ENCODE measurements at places on chromosomes 13 and 19. TPM values are rescaled to one million over a fixed set of nuclear protein-coding genes. Genes with fewer than 3 reads are reported as not detected.
A peak's percentile ranks its signal among the peaks of the same experiment; 100 is the strongest.

DNA sequence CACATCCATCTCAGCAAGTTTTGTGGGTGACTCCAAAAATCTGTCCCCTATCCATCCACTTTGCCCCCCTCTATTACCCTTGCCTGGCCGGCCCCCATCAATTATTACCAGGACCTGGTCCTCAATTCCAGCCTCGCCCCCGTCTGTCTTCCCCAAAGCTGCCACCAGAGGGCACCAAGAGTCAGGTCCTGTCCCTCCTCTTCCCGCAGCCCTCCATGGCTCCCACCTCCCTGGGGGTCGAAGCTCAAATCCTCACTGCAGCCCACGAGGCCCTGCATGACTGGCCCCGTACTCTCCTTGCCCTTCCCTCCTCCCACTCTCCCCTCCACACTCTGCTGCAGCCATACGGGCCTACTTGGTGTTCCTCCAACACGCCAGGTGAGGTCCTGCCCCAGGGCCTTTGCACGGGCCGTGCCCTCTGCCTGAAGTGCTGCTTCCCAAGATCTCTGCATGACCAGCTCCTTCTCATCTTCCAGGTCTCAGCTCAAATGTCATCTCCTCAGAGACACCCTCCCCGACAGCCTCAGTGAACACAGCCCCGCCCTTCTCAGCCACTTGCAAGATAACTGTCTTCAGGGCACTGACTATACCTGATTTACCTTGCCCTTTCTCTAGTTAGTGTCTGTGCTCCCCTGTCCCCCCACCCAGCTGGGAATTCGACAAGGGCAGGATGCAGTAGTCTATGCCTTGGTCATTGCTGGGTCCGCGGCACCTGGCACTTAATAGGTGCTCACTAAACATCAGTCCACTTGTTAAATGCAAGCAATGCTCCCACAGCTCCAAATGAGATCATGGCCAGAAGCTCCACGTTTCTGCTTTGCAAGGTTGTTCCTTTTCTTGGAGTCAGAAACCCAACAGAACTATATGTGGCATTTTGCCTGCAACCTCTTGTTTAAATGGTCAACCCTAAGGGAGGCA, 16.8 kb upstream of the SEMA6B start:
- DNase-seq = peak; percentile 34

DNA sequence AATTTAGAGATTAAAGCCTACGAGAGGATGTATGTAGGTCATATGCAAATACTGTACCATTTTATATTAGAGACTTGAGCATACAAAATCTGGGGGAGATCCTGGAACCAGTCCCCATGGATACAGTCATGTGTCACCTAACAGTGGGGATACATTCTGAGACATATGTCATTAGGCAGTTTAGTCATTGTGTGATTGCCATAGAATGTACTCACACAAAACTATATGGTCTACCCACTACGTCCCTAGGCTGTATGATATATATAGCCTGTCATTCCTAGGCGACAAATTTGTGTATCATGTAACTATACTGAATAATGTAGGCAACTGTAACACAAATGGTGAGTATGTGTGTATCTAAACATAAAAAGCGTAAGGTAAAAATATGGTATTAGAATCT, 62.8 kb downstream of the WDFY2 start:
- no peak for DNase-seq

- DNase-seq = no peak
Measured at GRCh38 chr13:72435251-72435650, 292.2 kb downstream of the MZT1 start.

DNA sequence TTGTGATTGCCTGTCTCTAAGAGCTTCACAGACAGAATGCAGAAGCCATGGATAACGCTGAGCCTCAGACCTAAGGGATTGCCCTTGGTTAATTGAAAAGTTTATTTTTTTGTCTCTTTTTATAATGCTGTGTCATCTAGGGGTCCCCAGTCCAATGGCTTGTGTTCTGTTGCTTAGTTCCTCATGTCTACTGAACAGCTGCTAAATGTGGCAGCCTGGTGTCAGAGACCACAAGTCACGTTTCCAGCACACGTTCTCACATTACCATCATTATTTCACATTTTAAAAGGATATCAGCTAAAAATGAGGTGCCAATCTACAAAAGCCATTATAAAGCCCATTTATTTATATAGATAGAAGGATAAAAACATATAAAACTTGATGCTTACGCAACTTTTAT, 1362.0 kb downstream of the PCDH9 start:
- DNase-seq = no peak

DNA sequence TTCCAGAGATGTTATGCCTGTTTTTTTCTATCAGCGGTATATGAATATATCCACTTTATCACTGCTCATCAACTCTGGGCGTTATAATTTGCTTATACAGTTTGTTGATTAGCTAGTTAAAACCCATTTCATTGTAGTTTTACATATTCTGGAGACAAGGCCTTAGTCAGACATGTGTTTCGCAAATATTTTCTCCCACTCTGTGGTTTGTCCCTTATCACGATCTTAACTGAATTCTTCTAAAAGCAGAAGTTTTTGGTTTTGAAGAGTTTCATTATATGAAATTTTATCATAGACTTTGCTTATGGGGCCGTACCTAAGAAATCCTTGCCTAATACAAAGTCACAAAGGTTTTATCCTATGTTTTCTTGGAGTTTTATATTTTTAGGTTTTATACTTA, 84.6 kb downstream of the FRY start:
- no peak for DNase-seq

The PSG7 gene
- 0.29 TPM for total RNA-seq

DNA sequence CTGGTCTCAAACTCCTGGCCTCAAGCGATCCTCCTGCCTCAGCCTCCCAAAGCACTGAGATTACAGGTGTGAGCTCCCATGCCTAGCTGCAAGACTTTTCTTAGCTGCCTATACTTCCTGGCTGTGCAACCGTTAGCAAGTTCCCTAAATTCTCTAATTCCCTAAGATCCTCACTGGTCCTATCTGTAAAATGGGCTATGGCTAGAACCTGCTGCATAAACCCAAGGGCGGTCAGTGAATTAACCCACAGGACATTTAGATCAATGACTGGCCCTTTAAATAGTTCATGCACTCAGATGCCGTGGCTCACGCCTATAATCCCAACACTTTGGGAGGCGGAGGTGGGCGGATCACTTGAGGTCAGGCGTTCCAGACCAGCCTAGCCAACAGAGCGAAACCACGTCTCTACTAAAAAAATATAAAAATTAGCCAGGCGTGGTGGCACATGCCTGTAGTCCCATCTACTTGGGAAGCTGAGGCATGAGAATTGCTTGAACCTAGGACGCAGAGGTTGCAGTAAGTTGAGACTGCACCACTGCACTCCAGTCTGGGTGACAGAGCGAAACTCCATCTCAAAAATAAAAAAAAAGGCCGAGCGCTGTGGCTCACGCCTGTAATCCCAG, 4.1 kb upstream of the C19orf53 start:
- DNase-seq = no peak

GRCh38 chr13:111007209-111007608, 92.3 kb upstream of the ANKRD10 start:
- no peak for DNase-seq

The STOML3 gene
- total RNA-seq = not detected

The POLR1G gene
- total RNA-seq = 5.9 TPM

The ZNF177 gene
- total RNA-seq = not detected

- peak; percentile 67 for DNase-seq
Measured at GRCh38 chr13:42048684-42049453, 421 bp downstream of the DGKH start.

The OR7A5 gene
- 2.9 TPM for total RNA-seq

The CLEC4G gene
- total RNA-seq = not detected

The ZFR2 gene
- 0.13 TPM for total RNA-seq

- DNase-seq = no peak
Measured at GRCh38 chr19:45842198-45842597, 20.7 kb downstream of the SYMPK start.

- no peak for DNase-seq
Measured at GRCh38 chr19:41933693-41934426, 5.6 kb upstream of the ERFL start.

DNA sequence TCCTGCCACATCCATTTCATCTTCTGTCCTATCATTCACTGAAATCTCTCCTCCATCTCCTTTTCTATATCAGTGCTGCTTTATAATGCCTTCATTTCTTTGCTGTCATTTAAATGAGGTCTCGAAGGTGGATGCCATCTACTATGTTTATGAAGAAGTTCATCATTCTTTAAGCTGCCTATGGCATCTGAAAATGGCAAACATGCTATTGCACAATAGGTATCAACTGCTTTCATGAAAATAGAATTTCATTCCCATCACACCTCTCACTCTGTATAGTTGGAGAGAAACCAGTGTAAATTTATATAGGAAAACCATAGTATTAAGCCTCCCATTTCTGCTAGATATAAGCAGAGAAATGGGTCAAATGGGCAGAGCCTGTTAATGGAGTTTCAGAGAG, 100.2 kb downstream of the FGF9 start:
- DNase-seq = no peak

The DAND5 gene
- total RNA-seq = not detected

DNA sequence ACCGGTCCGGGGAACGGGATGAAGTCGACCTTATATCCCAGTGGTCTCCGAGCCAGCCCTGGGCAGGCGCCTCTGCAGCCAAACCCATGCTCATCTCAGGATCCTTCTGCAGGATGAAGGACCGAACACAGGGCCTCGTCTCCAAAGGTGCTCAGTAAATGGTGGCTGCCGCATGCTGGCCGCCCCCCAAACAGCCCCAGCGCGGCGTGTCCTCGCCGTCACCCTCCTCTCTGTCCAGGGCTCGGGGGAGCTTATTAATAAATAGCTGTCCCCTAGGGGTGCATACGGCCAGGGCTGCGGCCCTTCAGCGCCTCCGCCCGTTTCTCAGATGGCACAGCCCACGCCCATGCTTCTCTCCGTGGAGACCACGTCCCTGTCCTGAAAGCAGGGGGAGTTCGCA, 32.6 kb upstream of the SPACA7 start:
- peak; percentile 79 for DNase-seq

- no peak for DNase-seq
Measured at GRCh38 chr19:49470615-49470978, 3.4 kb upstream of the FLT3LG start.

The CILP2 gene
- total RNA-seq = not detected

DNA sequence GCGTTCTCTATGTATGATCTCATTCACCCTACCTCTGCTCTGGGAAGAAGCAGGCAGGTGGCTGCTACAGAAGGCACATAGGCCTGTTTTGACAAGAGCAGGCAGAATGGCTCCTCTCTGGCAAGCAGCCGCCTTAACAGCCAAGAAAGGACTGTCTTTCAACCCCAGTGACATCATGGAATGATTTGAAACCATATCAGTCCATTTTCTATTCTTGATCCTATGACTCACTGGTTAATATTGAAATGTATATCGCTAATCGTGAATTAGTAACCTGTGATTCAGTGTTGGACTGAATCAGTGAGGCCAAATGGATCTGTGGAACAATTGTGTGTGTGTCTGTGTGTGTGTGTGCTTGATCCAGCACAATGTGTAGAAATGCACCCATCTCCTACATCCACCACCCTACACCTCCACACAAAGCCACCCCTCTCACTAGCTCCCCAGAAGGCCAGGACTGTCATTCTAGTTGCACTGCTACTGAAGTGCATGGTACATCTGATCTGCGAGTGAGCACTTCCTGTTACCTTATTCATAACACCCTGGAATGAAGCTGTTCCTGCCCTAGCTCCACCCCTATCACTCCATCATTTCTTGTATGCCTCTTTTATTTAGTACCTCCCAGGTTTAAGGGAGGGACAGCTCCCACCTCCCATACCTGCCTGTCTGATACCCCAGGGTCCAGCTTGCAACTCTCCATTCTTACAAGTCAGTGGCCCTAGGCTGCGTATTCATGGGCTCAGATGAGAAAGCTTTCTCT, 460.0 kb downstream of the FOXO1 start:
- DNase-seq = peak; percentile 50

DNA sequence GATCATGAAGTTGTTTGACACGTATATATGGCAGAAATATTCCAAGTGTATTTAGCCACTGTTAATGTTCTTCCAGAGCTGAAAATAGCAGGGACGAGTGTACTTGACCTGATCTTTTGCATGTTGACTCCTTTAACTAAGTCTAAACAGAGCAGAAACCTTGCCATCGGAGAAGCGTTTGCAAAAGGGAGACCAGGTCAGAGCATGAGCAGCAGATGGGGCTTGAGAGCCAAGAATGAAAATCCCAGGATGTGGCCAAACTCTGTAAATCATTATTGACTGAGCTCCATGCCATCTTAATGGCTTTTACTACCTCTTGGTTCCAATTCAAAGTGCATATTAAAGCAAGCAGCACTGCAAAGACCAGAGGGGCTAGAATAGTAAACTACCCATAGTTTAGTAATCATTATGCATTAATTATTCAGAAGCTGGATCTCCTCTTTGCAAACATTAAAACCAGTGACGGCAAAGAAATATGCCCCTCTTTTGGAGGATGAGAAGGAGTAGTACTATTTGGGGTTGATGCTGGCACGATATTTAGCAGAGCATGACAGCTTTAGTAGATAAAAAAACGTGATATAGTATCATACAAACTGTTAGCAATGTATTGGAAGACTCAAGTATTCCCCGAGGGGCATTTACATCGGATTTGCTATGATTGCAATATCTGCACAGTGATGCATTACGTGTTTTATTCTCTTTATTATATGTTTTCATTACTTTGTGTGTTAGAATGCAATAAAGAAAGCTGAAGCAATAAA, 55.7 kb downstream of the FAM216B start:
- no peak for DNase-seq

- DNase-seq = no peak
Measured at GRCh38 chr19:41540041-41540695, 35.8 kb upstream of the CEACAM21 start.

- no peak for DNase-seq
Measured at GRCh38 chr19:18771328-18772242, 19.5 kb downstream of the COMP start.

- DNase-seq = no peak
Measured at GRCh38 chr13:78409172-78409571, 194.2 kb downstream of the POU4F1 start.

Measured in lower leg skin (tissue), 4 donors.